ENCODE measurements at places on chromosomes 1 and 21. TPM values are rescaled to one million over a fixed set of nuclear protein-coding genes. Genes with fewer than 3 reads are reported as not detected.

DNA sequence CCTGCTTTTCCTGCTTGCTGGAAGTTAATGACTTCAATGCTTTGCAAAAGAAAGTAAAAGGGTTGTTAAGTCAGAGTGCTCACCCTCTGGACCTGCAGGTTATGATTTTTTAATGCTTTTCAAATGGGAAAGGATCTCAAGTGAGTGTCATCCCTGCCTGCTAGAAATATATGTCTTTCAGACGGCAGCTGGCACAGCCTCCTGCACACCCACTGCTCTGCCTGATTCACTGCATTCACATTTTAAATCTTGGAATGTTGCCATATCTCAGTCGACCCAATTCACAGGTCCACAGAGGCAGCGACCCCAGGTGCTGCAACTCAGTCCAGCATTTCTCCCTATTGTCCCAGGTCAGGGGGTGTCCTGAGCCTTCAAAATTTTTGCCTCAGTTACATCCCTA lies 10.7 kb downstream of the DUSP23 start:
- H3K27ac ChIP-seq = no peak overlapping the region
- H3K4me3 ChIP-seq = no peak overlapping the region
- no peaks in the 10 kb centered on the region for H3K4me1 ChIP-seq
- no peaks in the 10 kb centered on the region for H3K36me3 ChIP-seq

- no peak for DNase-seq
- no peaks in the 10 kb centered on the region for H3K27me3 ChIP-seq
- H3K36me3 ChIP-seq = no peaks in the 10 kb centered on the region
- no peak overlapping the region for H3K27ac ChIP-seq
- H3K4me1 ChIP-seq = no peaks in the 10 kb centered on the region
- no peak overlapping the region for H3K4me3 ChIP-seq
These were observed 38.7 kb upstream of the COL24A1 start for GRCh38 chr1:86195281-86195680.

DNA sequence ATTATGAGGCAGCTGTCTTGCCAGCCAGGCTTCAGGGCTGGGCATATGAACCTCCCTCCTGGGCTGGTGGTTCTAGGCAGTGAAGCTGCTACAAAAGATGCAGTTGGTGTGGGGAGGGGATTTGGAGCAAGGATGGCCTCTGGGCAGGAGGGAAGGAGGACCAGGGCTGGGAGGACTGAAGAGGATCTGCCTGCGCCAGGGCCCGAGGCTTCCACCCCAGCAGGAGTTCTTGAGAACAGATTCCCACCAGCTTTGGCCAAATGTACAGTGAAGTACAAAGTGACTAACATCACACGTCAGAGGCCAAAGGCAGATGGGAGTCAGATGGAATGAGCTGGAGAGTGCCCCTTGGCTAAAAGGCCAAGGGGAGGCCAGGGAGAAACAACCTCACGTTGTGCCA lies 62.4 kb downstream of the DDX20 start:
- DNase-seq = no peak
- H3K4me3 ChIP-seq = no peak overlapping the region
- H3K4me1 ChIP-seq = no peaks in the 10 kb centered on the region
- peaks cover 9% of the 10 kb centered on the region for H3K27me3 ChIP-seq

GRCh38 chr1:48500541-48501450 lies 28.8 kb upstream of the SPATA6 start:
- H3K36me3 ChIP-seq = no peaks in the 10 kb centered on the region
- H3K27me3 ChIP-seq = no peaks in the 10 kb centered on the region
- H3K4me3 ChIP-seq = no peak overlapping the region
- no peak overlapping the region for H3K27ac ChIP-seq
- no peaks in the 10 kb centered on the region for H3K4me1 ChIP-seq
- no peak for DNase-seq

GRCh38 chr1:20508411-20508771 lies 440 bp upstream of the MUL1 start:
- peaks cover 22% of the 10 kb centered on the region for H3K4me1 ChIP-seq
- DNase-seq = no peak
- H3K36me3 ChIP-seq = no peaks in the 10 kb centered on the region

GRCh38 chr1:220007438-220007837 lies 38.9 kb downstream of the EPRS1 start:
- no peak overlapping the region for H3K4me3 ChIP-seq
- no peak overlapping the region for H3K27ac ChIP-seq
- H3K27me3 ChIP-seq = no peaks in the 10 kb centered on the region
- H3K36me3 ChIP-seq = peaks cover 50% of the 10 kb centered on the region

DNA sequence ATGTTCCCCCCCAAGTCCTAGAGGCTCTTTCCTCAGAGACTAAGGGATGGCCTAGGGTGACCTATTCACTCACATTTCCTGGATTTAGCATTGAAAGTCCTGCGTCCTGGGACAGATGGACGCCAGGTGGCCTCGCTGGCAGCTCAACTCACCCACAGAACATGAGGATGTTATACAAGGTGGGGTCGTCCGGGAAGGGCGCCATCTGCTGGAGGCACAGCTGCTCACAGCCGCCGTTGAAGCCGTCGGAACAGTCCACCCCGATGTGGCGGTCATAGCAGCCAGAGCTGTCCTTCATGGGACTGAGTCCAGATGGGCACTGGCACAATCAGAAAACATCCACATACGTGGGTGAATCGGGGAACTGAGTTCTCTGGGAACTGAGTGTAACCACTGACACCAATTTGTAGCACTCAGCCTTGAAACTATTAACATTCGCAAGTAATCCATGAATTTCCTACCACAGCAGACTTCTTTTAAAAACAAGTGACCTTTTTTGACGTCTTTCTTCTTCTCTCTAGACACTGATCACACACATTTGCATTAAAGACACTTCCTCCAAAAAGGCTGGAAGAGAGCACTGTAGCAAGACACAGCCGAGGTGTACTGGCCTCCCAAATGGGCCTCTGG lies 215.4 kb downstream of the ASTN1 start:
- H3K27me3 ChIP-seq = no peaks in the 10 kb centered on the region
- no peaks in the 10 kb centered on the region for H3K4me1 ChIP-seq
- no peak overlapping the region for H3K4me3 ChIP-seq

The C1orf94 gene
- total RNA-seq = not detected

The MCOLN2 gene
- 51.8 TPM for total RNA-seq

The TMEM53 gene
- 3.7 TPM for total RNA-seq

The AK4 gene
- total RNA-seq = 60.5 TPM

The IRF2BP2 gene
- 103 TPM for total RNA-seq

Measured in activated CD8-positive, alpha-beta memory T cell treated with anti-CD3 and anti-CD28 coated beads, Interleukin-2, amount 10 ng/mL, durations not matched to agents 7 days and 5 days (primary cell).